ENCODE measurements at places on chromosomes 7 and 10.

- DNase-seq = no peak
Measured at GRCh38 chr10:77533146-77533886, 104.3 kb downstream of the KCNMA1 start.

- no peak for DNase-seq
Measured at GRCh38 chr10:101941871-101942270, 98.3 kb upstream of the KCNIP2 start.

- peak; percentile 4 for DNase-seq
Measured at GRCh38 chr10:27446091-27446918, 57.8 kb upstream of the RAB18 start.

DNA sequence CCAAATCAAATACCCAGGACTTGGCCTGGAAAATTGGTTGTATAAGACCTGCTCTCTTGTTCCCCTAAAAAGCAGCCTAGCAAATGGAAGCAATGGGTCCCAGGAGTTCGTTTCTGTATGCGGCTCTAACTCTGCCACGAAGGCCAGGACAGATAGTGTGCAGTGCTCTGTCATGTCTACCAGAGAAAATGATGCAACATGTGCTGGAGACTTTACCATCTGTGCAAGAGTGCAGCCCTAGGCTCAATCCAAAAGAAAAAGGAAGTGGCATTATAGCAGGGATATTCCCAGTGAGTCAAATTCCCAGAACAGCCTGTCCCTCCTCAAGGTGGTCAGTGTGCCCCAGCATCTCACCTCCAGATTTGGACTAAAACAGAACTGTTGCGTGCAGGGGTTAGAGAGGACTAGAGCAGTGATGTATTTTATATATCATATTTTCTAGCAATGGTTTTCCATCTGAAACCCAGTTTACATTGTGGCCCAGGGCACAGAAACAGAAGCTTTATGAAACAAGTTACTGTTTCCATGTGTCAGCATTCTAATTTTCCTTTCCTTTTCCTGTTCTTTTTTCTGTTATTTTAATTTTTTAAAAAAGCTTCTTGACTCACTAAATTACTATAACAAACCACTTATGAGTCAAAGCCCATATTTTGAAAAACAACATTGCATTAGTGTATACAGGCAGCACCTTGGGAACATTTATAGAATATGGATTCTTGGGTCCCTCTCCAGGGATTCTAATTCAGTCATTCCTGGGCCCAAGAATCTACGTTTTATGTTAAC is 311.2 kb downstream of the RNLS start:
- no peak for DNase-seq

- DNase-seq = no peak
Measured at GRCh38 chr10:113415246-113415645, 137.6 kb upstream of the HABP2 start.

GRCh38 chr7:1457059-1457948 is 2.0 kb downstream of the MICALL2 start:
- DNase-seq = no peak

- DNase-seq = no peak
Measured at GRCh38 chr10:13668126-13668525, 81.4 kb downstream of the PRPF18 start.

GRCh38 chr10:86940677-86941076 is 16.7 kb downstream of the MMRN2 start:
- DNase-seq = no peak

DNA sequence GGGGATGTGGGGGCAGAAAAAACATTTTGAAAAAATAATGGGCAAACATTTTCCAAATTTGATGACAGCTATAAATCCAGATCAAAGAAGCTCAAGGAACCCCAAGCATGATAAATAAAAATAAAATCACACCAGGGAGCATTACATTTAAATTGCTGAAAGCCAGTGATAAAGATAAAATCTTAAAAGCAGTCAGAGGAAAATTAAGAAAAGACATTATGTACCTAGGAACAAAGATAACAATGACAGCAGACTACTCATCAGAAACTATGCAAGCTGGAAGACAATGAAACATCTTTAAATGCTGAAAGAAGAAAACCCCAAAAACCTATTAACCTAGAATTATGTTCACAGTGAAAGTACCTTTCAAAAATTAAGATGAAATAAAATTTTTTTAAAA is 23.3 kb downstream of the NEUROG3 start:
- DNase-seq = no peak

DNA sequence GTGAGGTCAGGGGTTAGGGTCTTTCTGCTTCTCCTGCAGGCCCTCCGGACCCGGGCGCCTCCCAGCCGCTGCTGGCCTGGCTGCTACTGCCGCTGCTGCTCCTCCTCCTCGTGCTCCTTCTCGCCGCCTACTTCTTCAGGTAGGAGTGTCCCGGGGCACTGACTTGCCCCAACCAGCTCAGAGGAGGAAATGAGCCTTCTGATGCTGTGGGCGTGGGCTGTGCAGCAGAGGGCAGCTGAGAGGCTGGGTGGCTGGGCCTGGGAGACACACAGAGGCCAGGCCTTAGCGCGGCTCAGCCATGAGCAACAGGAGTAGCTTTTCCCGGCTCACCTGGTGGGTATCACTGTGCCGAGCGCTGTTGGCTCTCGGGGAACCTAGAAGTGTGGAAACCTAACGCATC is 78.9 kb downstream of the MKI67 start:
- no peak for DNase-seq

DNA sequence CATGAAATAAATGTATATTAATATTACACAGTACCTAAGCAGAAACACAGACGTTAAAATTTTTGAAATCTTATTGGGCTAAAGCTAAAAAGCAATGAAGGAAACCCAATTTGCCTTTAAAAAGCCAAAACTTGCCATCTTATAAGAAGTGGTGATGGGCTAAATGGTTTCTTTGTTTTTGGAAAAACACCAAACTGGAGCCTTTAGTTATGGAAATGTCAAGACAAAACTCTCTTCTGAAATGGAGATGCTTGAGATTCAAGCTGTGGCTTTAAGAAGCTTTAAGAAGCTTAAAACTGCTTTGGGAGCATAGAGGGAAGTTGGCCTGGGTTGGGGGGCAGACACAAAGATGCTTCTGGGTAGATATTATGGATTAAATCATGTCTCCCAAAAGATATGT is 277.0 kb downstream of the GFRA1 start:
- no peak for DNase-seq

DNA sequence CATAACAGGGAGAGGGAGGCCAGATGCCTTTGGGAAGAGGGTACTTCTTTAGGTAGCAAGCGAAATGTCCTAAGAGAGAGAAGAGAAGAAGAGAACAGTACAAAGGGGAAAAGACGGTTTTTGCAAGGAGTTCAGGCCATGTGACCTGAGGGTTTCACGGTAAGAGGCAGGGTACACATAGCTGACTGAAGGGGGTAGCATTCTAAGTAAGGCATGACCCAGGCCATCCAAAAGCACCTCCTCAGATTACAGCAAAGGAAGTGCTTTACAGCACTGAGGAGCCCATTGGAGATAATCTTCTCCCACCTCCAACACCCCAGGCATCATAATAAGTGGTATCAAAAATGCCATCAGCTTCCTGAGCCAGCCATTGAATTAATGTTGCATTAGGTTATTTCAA is 258.2 kb upstream of the NPY start:
- DNase-seq = no peak

Data from SK-N-DZ (cell line).